Daoy (cell line): ENCODE measurements at places on chromosomes 7 and 10. TPM values are rescaled to one million over a fixed set of nuclear protein-coding genes. Genes with fewer than 3 reads are reported as not detected.

DNA sequence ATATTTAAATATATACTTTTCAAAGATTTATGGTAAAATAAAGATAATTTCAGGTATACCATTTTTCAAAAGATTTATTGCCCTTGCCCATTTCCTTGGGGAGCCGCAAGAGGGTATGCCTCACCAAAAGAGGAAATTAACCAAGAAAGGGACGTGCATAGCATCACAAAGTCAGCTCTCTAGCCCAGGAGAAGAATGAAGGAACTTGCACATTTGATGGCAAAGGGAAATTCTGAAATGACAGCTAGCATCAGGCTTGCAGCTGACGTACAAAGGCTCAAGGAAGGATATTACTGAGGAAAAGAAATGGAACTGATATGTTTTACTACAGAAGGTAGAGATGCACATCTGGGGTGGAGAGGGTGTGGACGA is 93.6 kb upstream of the RSU1 start:
- DNase-seq: no peak

PAX2 gene
- total RNA-seq: not detected in 2 replicates

- no peak for DNase-seq
Measured at GRCh38 chr7:128057909-128058308, 26.7 kb upstream of the LRRC4 start.

TNRC18 gene
- 17.7 and 31.5 TPM in 2 replicates for total RNA-seq

DNA sequence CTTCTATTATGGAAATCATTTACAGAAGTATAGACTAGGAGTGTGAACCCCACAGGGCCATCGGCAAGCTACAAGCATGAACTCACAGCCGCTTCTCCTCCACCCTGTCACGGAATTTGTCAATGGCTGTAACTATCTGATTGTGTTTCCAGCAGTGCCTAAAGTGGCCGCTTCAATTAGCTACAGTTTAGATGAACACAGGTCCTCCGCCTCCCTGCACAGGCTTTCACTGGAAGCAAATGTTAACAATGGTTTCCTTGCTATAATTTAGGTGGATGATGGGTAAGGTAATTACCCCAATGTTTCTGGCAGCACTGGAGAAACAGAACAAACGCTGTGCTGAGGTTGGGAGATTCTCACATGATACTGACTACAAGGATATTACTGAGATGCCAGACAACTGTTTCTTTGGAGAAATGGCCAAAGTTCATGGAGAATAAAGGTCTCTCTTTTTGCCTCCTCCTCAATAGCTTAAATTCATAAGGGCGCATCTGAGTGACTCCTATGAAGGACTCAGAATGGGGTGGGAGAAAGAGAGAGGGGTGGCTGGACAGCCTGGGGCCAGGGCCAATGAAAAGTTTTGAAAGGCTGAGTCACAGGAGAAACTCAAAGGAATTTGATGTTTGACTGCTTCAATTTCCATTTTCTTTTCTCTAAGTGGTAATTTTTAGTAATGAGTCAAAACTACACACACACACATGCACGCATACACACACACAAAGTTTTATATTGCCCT is 78.9 kb downstream of the SVIL start:
- no peak for DNase-seq

- peak; percentile 22 for DNase-seq
Measured at GRCh38 chr10:48364659-48365405, 58.4 kb downstream of the MAPK8 start.

DNA sequence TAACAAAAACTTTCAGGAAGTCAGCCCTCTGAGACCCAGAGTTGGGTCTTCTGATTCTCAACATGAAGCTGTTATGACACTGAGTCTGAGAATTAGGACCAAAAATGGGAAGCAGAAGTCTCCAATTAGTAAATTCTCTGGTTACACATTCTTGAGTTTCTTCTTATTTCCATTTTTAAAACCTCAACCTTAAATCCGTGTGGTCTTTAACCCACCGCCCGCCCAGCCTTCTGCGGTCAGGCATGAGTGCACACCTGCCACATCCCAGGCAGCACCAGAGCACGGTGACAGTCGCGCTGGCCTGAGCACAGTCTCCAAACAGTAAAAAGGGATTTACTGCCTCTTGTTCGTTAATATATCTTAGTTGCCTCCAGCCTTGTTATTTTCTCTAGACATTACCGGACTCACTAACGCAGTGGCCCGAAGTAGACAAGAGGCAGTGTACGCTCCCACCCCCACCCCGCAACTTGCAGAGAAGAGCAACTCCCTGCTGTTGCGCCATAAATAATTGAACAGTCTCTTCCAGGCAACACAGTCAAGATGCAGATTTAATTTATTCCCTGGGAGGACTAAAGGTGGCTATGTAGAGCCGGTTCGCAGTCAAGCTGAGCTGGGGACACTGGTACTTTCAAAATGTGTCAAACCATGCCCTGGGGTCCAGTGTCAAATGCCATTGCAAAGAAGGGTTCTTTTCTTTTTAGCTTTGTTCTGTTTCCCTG is 147.0 kb upstream of the CELF2 start:
- no peak for DNase-seq

AMZ1 gene
- 0.29 TPM in 1 of 2 replicates, not detected in the other for total RNA-seq

- peak; percentile 17 for DNase-seq
Measured at GRCh38 chr10:98340261-98340939, 72.4 kb upstream of the LOXL4 start.

RNF133 gene
- not detected in 2 replicates for total RNA-seq

NPFFR1 gene
- total RNA-seq: under 0.01 TPM in 1 of 2 replicates, not detected in the other

DNA sequence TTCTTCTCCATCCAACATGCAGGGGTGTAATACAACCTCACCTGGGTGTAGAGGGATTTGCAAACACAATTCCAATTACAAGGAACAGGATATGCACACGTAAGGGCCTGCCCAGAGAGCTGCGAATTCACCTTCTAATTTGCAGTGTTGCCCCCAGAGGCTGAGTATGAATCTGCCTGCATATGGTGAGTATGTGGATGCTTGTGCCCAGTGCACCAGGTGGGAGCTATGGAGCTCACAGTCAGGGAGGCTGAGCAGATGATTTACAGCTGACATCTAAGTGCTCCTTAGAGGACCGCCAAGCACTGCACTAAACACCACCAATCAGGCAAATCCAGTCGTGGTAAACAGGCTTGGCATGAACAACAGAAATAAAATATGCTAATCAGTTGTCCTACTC is 132.0 kb downstream of the RELN start:
- DNase-seq: no peak

GCK gene
- total RNA-seq: 0.46 TPM in 1 of 2 replicates, not detected in the other

HOXA6 gene
- 0.92 and 4.2 TPM in 2 replicates for total RNA-seq
